ENCODE measurements at places on chromosomes 5 and 9. TPM values are rescaled to one million over a fixed set of nuclear protein-coding genes. Genes with fewer than 3 reads are reported as not detected.

SKP2 gene
- total RNA-seq: 84.1 TPM

- no peak for DNase-seq
These were observed 84.7 kb downstream of the PLCXD3 start for GRCh38 chr5:41425736-41426135.

GRCh38 chr5:173880306-173880985, 7.7 kb upstream of the CPEB4 start:
- DNase-seq: no peak

GRCh38 chr5:172581315-172581714, 59.7 kb upstream of the NEURL1B start:
- DNase-seq: no peak

- no peak for DNase-seq
These were observed 524.3 kb downstream of the RASEF start for GRCh38 chr9:82538634-82539033.

GRCh38 chr5:126449751-126450271, 26.6 kb downstream of the GRAMD2B start:
- no peak for DNase-seq

GRCh38 chr9:133787754-133788025, 49.5 kb upstream of the SARDH start:
- no peak for DNase-seq

Data from HepG2 (cell line).